NCI-H1930 (cell line): ENCODE measurements at places on chromosomes 5 and 9.

GRCh38 chr5:957748-958485 is 50.7 kb upstream of the NKD2 start:
- no peak for DNase-seq

- no peak for DNase-seq
These were observed 469.5 kb upstream of the PIK3R1 start for GRCh38 chr5:67746103-67746502.

- DNase-seq: no peak
These were observed 877.7 kb downstream of the TLE1 start for GRCh38 chr9:80811656-80812055.

- no peak for DNase-seq
These were observed 42.7 kb upstream of the NCS1 start for GRCh38 chr9:130129432-130130061.

- no peak for DNase-seq
These were observed 109.1 kb downstream of the CDH10 start for GRCh38 chr5:24535646-24536045.

- DNase-seq: no peak
These were observed 29.4 kb downstream of the OLFM1 start for GRCh38 chr9:135116881-135117280.

GRCh38 chr9:111481885-111482636 is 2.1 kb downstream of the ECPAS start:
- no peak for DNase-seq

GRCh38 chr9:36729906-36730305 is 157.2 kb downstream of the MELK start:
- DNase-seq: no peak

GRCh38 chr5:150129813-150130492 is 25.7 kb downstream of the PDGFRB start:
- no peak for DNase-seq

DNA sequence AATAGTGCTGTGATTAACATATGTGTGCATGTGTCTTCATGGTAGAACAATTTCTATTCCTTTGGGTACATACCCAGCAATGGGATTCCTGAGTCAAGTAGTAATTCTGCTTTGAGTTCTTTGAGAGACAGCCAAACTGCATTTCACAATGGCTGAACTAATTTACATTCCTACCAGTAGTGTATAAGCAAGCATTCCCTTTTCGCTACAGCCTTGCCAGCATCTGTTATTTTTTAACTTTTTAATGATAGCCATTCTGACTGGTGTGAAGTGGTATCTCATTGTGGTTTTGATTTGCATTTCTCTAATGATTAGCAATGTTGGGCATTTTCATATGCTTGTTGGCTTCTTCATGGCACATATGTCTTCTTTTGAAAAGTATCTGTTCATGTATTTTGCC is 308.5 kb downstream of the ARRDC3 start:
- DNase-seq: no peak

GRCh38 chr5:132375957-132376356 is 6.4 kb downstream of the SLC22A5 start:
- no peak for DNase-seq

GRCh38 chr5:135521964-135522363 is 13.8 kb downstream of the NEUROG1 start:
- DNase-seq: no peak

GRCh38 chr9:114400219-114400618 is 12.4 kb upstream of the AKNA start:
- no peak for DNase-seq

- DNase-seq: no peak
These were observed 438.4 kb downstream of the PLK2 start for GRCh38 chr5:58021466-58021865.

GRCh38 chr9:73981405-73981804 is 515.7 kb upstream of the RORB start:
- DNase-seq: no peak
